Activated T-cell treated with anti-CD3 and anti-CD28 coated beads, Interleukin-2, amount 50 U/mL, for 72 hours (primary cell): ENCODE measurements at places on chromosomes 12 and 14.

GRCh38 chr14:25537846-25538455 lies 488.0 kb upstream of the STXBP6 start:
- H3K36me3 ChIP-seq: no peaks in the 10 kb centered on the region
- H3K4me1 ChIP-seq: no peaks in the 10 kb centered on the region
- no peak overlapping the region for H3K27ac ChIP-seq
- no peaks in the 10 kb centered on the region for H3K27me3 ChIP-seq
- no peak overlapping the region for H3K4me3 ChIP-seq
- peak; percentile 11 for DNase-seq

DNA sequence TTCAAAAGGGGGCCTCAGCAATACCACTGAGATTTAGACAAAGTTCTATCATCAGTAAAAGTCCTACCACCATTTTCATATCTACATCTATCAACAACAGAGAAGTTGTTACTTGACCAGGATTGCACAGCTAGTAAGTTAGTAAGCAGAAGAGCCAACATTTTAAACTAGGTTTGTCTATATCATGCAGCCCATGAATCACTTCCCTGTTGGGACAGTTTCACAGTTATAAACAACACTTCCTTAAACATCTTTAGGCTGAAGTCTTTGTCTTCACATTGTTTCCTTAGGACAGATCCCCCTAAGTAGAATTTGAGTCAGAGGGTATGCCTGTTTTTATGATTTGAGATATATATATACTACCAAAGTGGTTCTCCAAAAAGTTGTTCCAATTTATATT lies 68.5 kb downstream of the DAO start:
- no peak overlapping the region for H3K27ac ChIP-seq
- H3K36me3 ChIP-seq: no peaks in the 10 kb centered on the region
- DNase-seq: no peak

DNA sequence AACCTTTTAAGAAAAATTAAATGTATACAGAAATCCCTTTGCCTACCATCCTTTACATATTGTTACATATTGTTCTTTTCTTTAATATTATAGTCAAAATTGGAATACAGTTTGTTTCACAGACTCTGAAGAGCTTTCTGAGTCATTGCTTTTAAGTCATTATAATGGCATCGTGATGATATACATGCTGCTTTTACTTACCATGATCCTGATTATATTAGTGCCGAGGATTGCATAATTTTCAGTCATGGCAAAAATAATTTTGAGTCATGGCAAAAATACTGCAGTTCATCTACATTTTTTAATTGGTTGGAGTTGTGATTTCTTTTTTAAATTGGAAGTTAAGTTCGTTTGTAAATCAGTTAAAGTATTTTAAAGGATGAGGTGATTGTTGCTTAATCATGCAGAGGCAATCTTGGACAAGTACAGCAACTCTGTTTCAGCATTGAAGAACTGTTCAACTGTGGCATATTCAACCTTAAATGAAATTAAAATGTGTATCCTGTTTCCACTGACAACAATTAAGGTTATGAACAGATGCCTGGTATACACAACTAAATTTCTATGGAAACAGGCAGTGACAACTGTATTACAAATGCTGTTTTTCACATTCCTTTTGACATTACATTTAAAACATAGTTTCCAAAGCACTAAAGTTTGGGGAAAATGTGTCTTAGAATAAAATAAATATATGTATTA lies 142.3 kb downstream of the PCNX1 start:
- no peak for DNase-seq
- peaks cover 24% of the 10 kb centered on the region for H3K36me3 ChIP-seq
- no peak overlapping the region for H3K4me3 ChIP-seq
- peaks cover 2% of the 10 kb centered on the region for H3K4me1 ChIP-seq

DNA sequence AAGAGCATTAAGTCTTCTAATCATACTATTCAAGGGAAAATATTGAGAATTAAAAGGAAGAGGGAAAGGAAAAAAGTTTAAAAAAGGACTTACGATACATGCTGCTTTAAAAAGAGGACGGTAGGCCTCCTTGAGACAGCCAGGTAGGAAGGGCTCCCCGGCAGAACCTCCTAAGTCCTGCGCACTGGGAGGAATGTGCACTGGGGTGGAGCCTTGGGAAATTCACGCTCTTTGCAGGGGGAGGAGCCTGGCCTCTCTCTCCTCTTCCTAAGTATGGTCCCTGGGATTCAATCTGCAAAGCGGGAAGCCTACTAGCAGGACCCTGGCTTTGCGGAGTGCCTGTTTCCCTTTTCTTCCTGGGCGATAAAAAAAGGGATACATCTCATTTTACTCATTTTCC lies 553.0 kb downstream of the RPS29 start:
- H3K27ac ChIP-seq: no peak overlapping the region
- no peaks in the 10 kb centered on the region for H3K4me1 ChIP-seq
- H3K4me3 ChIP-seq: no peak overlapping the region
- no peak for DNase-seq

DNA sequence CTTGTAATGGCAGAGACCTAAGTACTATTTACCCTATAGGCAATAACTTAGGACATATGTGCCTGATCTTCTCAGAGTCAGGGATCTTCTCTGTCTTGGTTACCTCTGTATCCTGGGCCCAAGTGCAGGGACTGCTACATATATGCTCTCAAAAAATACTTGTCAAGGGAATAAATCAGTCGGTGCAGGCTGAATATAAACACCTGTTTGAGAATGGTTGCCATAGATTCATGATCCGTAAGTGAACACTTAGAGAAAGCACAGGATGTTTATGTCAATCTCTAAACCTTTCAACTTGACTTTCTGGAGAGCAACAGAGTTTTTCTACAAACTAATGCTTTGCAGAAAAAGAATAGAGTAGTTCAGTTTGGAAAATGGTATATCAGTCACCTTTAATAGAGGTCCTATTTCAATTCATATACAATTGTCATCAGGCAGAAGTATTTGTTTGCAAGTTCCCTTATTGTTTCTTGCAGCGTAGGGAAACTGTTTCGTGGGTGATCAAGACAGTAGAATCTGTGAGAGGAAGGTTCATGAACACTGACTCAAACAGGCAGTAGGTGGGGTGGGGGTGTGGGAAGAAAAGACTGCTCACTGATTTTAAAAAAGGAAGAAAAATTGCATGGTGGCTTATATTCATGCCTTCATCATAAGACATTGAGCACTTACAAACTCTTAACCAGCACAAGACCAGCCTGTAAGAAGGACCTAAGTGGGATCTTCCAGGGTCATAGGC lies 6.0 kb upstream of the UBE2N start:
- no peaks in the 10 kb centered on the region for H3K27me3 ChIP-seq
- peak overlapping the region; percentile 3 for H3K4me3 ChIP-seq
- H3K4me1 ChIP-seq: peaks cover 30% of the 10 kb centered on the region
- DNase-seq: peak; percentile 15
- peak overlapping the region; percentile 29 for H3K27ac ChIP-seq
- no peaks in the 10 kb centered on the region for H3K36me3 ChIP-seq

DNA sequence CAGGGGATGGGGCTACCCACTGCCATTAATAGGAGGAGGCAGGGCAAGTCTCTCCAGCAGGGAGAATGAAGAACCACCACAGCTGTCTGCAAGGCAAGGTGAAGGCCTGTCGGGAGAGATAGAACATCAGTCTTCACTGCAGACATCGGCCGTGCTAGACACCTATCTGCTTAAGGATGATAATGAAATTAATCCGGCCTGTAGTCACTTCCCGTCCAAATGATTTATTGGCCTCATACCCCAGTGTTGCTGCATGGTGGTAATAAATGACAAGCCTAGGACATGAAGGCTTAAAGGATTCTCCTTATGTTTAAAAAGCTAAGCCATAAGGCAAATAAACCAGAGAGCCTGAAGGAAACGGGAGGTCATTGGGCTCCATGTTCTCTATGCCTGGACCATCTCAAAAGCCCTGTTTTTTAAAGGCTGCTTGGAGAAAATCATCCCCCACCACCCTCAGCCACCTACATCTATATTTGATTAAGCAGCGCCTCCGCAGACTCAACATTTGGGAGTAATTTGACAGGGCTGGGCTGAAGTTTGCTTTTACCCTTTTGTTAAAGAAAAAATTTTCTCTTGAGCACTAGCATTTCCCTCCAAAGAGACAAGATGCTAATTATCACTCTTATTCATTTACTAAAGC lies 137.7 kb downstream of the PLXNC1 start:
- H3K4me3 ChIP-seq: no peak overlapping the region
- no peak for DNase-seq
- no peaks in the 10 kb centered on the region for H3K27me3 ChIP-seq

- DNase-seq: no peak
- no peak overlapping the region for H3K4me3 ChIP-seq
- no peaks in the 10 kb centered on the region for H3K36me3 ChIP-seq
- H3K27me3 ChIP-seq: no peaks in the 10 kb centered on the region
- no peaks in the 10 kb centered on the region for H3K4me1 ChIP-seq
- H3K27ac ChIP-seq: no peak overlapping the region
Measured at GRCh38 chr14:31977001-31977556, 100.0 kb upstream of the ARHGAP5 start.
